ENCODE measurements at places on chromosomes 1 and 21. TPM values are rescaled to one million over a fixed set of nuclear protein-coding genes. Genes with fewer than 3 reads are reported as not detected.
A peak's percentile ranks its signal among the peaks of the same experiment; 100 is the strongest.

DNA sequence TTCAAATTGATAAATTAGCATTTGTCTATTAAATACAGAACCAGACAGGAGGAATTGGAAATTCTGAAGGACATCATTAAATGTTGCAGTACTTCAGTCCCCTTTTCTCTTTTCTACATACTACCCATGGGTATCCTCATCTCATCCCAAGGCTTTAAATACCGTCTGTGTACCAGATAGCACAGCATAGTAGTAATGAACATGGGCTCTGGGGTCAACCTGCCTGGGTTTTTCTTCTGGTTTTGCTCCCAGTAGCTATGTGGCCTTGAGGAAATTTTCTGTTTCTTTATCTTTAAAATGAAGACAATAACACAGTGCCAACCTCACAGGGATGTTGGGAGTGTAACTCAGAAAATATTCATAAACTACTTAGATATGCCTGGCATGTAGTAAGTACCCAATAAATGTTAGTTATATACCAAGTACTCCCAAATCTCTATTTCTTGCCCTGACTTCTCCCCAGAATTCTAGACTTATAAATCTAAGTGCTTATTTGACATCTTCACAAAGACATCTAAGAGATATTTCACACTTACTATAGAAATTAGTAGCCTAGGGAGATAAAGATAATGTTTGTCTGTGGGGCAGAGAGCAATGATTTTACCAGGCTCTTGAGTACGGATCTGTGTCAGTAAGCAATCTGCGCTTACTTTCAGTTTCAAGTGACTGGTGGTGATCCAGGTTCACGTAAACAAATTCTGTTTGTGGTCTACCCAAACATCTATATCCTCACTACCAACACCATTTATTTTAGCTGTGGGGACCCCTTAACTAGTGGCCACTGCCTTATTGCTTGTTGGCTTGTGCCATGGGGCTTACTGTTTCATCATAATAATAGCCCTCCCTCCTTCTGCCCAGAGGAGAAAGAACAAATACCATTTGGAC, 37.3 kb downstream of the VANGL2 start:
- no peak for DNase-seq

DNA sequence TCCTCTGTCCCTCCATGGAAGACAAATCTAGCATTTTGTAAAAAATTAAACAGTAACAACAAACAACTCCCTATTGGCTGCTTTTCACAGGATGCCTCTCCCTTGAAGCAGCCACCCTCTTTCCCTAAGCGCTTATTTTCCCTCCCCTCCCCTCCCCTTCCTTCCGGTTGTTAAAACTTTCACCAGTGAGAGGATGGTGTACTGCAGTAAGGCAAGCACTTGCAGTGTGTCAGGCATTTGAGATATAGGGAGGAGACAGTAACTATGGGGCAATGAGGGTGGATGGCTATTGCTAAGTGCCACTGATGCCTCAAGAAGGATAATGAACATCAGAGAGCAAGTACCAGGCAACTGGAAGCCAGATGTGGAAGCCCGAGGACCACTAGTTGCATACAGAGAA, 19.1 kb upstream of the KIAA1614 start:
- DNase-seq = no peak

GRCh38 chr21:44423941-44424607, 31.2 kb upstream of the LRRC3 start:
- no peak for DNase-seq

DNA sequence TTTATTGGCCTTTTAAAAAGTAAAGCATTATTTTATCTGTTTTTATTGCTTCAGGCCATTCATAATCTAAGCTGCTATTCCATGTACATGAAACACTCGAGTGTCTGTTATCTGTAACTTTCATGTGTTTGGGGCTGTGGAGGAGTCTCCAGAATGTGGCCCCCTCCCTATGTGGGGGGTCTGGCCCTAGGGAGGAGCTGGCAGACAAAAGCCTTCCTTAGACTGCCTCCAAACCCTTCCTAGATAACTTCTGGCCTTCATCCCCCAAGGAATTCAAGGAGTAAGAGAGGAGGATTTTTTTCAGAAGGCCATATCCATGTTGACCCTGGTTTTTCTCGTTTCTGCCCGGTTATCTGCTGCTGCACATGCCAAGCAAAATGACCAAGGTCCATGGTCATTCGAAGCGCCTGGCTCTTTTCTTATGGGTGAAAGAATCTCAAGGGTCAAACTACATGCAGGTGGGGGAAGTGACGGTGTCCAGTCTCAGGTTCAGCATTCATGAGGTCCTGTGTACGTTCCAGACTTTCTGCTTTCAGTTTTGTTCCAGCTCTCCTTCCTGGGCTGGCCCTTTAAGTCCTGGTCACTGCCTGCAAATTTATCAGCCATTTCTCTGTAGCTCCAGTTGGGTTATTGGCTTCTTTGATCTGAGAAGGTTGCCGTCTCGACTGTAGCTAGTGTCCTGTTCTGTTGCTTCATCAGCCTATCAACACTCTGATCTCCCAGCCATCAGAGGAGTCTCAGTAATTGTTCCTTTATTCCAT, 8.3 kb downstream of the TENT5C start:
- peak; percentile 4 for DNase-seq

DNA sequence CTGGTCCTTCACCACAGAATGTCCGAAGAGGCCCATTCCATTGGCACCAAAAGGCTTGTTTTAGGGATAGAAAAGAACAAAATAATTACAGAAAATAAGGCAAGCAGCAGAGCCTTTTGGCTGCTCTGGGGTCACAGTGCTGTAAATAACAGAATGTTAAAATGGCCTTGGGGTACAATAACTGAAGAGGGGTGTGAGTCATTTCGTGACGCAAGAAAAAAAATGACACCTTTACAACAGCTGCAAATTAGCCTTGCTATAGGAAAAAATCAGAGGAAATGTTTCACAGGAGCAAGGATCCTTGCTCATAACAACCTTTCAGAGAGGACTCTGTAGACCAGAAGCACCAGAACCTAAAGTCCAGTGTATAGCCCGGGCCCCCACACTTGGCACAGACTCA, 483.4 kb downstream of the OMA1 start:
- no peak for DNase-seq

- DNase-seq = no peak
Observed at GRCh38 chr21:34579411-34579810, 35.5 kb downstream of the RCAN1 start.

GRCh38 chr1:157131281-157131680, 6.9 kb downstream of the ETV3 start:
- DNase-seq = no peak

UBIAD1 gene
- total RNA-seq = 27.8 TPM

DNA sequence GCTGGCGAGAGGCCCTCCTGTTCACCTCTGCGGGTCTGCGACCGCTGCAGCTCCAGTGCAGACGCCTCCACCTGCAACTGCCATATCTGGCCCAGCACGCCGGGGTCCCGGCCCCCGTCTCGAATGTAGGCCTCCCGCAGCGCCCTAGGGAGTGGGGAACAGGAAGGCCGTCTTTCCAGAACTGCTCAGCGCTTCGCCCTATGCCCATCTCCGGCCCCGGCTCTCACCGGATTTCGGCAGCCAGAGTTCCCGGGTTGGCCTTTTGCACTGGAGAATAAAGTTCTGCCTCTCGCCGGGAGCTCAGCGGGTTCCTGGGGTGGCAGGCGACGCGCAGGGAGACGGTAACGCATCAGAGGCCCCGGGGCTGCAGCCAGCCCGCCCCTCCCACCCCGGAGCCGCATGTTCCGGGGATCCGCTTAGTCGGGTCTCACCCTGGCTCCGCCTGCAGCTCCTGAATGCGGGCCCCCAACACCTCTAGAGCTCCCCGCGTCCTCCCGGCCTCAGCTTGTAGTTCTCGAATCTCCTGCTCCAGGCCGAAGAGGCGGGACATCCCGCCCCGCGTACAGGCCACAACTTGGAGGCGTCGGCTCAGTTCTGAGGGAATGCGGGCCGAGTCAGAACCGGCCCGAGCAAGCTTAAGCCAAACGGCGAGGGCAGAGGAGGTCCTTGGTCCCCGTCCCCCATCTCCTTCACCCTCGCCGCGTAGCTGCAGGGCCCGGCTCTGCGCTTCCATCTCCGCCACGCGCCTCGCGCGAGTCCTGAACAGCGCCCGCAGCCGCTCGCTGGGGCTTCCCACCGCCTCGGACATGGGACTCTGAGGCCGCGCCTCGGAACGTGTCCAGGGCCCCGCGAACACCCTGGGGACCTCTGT, 1.1 kb downstream of the CCDC17 start:
- DNase-seq = no peak

DNA sequence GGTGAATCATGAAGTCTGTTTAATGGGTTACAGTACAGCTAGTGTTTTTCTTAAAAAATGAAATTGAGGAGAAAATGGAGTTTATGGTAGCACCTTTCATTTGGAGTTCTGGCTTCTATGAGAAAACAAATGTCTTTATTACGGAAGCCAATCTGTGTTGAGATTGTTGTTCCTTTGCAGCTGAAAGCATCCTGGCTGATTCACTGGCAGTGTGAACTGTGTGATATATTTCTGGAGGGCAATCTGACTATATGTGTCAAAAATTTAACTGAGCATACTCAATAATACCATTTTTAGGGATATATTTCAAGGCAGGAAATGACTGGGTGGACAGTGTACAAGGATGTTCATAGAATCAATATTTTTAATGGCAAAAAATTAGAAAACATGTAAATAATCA, 46.6 kb upstream of the LYST start:
- no peak for DNase-seq

DPH5 gene
- 45.2 TPM for total RNA-seq

- no peak for DNase-seq
Observed at GRCh38 chr1:36988741-36989193, 45.5 kb downstream of the GRIK3 start.
